ENCODE measurements at places on chromosomes 3 and 15.
A peak's percentile ranks its signal among the peaks of the same experiment; 100 is the strongest.

- DNase-seq, result peak; percentile 31
Measured at GRCh38 chr3:9862391-9863057, 17.5 kb downstream of the CIDEC start.

DNA sequence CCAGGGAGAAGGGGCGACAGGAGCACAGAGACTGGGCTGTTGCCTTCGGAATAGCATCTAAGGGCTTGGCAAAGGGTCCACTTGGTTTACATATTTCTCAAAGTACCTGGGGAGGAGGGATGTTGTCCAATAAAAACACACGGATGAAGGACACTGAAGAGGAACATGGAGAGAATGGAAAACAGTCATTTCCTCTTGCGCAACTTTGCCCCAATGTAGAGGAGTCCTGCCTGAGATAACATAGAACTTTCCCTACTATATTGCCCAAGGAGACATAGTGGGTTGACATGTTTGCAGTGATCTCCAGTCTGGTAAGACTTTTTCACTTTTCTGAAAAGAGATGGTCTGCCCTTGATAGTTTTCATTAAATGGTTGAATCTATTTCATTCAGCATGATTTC lies 468.8 kb upstream of the SUCLG2 start:
- DNase-seq, result no peak

DNA sequence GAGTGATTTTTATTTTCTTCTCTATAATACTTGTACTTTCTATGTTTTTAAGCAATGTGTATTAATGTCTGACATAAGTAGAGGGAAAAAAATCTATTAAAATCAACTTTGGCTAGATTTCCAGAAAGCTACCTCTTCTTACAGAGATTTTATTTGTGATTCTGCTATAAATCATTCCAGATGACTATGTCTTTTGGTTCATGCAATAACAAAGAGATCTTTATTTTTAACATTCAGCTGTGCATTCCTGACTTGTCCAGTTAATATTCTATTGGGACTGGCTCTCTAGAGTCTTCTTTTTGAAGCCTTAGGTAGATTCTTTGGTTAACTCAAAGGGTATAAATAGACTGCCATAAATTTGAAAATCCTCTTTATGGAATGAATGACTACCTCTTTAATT lies 74.3 kb upstream of the ARPP21 start:
- DNase-seq, result no peak

- peak; percentile 98 for DNase-seq
Measured at GRCh38 chr3:49673715-49674496, at the start of gene APEH. Gene APEH (plus strand): TSS chr3:49674351. CDS start chr3:49674402, 51 bp downstream.

DNA sequence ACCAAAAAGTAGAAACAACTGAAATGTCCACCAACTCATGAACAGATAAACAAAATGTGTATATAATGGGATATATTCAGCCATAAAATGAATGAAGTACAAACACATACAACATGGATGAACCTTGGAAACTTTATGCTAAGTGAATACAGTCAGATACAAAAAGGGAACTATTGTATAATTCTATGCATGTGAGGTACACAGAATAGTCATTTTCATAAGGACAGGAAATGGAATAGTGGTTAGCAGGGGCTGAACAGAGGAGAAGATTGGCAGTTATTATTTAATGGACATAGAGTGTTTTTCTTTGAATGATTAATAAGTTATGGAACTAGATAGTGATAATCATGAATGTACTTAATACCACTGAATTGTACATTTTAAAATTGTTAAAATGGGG lies 20.0 kb upstream of the TRANK1 start:
- no peak for DNase-seq

GRCh38 chr3:2976796-2977195 lies 133.4 kb downstream of the IL5RA start:
- no peak for DNase-seq

DNA sequence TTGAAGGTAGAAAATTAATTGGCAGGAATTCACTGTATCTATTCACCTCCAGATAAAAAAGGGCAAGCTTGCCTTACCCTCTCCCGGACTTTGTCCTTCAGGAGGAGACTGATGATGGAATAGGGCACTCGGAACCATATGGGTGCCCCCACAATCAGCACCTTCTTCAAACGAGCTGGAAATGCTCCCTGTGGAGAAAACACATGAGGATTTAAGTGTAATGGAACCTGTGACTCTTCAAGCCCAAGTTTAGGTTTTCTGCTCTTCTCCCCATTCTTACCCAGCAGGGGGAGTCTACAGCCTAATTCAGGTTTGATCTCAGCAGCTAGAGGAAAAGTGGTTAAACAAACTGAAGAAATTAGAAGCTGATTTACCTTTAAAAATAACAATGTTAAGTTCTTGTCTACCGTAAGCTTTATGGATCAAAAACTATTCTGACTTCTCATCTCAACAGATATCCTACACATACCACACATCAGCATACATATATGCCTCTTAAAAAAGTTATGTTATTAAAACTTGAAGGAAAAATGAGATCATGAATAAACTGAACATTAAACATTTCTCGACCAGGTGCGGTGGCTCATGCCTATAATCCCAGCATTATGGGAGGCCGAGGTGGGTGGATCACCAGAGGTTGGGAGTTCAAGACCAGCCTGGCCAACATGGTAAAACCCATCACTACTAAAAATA lies 57.5 kb upstream of the SIN3A start:
- peak; percentile 34 for DNase-seq

- DNase-seq, result no peak
Measured at GRCh38 chr3:43296565-43296964, 10.2 kb downstream of the SNRK start.

GRCh38 chr15:49855917-49856637 lies 235.2 kb downstream of the DTWD1 start:
- DNase-seq, result peak; percentile 99

DNA sequence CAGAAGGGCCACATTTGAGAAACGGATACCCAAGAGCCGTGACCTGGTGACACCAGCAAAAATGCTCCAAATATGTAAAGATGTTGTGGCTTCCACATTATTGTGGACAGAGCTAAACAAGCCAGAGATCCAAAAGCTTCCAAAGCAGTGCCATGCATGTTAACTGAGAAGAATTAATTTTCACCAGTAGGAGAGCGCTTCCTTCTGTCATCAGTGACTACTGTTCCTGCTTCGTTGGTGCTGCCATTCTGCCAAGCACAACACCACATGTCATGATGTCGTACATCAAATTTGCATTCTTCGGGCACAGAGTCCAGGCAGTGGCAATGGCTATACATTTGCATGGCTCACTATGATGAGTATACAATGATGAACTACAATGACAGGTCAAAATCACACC lies 19.1 kb upstream of the CHST2 start:
- DNase-seq, result no peak

- DNase-seq, result no peak
Measured at GRCh38 chr15:91051248-91051647, 28.9 kb upstream of the VPS33B start.

DNA sequence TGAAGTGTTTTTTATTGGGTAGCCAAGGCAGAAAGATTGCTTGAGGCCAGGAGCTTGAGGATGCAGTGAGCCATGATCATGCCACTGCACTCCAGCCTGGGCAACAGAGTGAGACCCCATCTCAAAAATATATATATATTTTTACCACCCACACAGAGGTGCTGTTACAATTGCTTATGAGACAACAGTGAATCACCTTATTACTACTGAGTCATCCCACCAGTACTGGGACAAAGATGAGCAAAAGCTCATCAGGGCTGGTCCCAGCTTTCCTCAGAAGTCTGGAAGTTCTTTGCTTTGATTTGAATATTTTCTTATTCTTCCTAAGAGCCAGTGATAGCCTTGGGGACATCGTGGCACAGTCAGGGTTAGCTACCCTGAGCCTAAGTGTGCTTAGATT lies 207.7 kb downstream of the SOX2 start:
- DNase-seq, result peak; percentile 57

- DNase-seq, result no peak
Measured at GRCh38 chr3:127755305-127755681, 67.0 kb downstream of the MGLL start.
